ENCODE measurements at places on chromosomes 13 and 19. TPM values are rescaled to one million over a fixed set of nuclear protein-coding genes. Genes with fewer than 3 reads are reported as not detected.

TMEM255B gene
- total RNA-seq = 3.4 TPM

IQCN gene
- not detected for total RNA-seq

STARD13 gene
- total RNA-seq = 0.68 TPM

TPTE2 gene
- total RNA-seq = not detected

ZNF560 gene
- total RNA-seq = 1.6 TPM

COG6 gene
- total RNA-seq = 29.4 TPM

WDR88 gene
- total RNA-seq = not detected

EID2B gene
- 0.71 TPM for total RNA-seq

PRTN3 gene
- not detected for total RNA-seq

EDDM13 gene
- 0.36 TPM for total RNA-seq

PGLYRP1 gene
- total RNA-seq = not detected

ICAM4 gene
- 5.8 TPM for total RNA-seq

CGB8 gene
- total RNA-seq = not detected

SPIB gene
- not detected for total RNA-seq

DNAAF3 gene
- total RNA-seq = 0.43 TPM

CAPS gene
- total RNA-seq = 1.7 TPM

COL4A2 gene
- total RNA-seq = 29.0 TPM

ZNF667 gene
- total RNA-seq = 2.7 TPM

SIGLEC7 gene
- not detected for total RNA-seq

USHBP1 gene
- not detected for total RNA-seq

CCNA1 gene
- total RNA-seq = 17.0 TPM

AXL gene
- total RNA-seq = 40.2 TPM

RNF113B gene
- total RNA-seq = not detected
